Epithelial cell of prostate (primary cell): ENCODE measurements at places on chromosomes 16 and 17.

DNA sequence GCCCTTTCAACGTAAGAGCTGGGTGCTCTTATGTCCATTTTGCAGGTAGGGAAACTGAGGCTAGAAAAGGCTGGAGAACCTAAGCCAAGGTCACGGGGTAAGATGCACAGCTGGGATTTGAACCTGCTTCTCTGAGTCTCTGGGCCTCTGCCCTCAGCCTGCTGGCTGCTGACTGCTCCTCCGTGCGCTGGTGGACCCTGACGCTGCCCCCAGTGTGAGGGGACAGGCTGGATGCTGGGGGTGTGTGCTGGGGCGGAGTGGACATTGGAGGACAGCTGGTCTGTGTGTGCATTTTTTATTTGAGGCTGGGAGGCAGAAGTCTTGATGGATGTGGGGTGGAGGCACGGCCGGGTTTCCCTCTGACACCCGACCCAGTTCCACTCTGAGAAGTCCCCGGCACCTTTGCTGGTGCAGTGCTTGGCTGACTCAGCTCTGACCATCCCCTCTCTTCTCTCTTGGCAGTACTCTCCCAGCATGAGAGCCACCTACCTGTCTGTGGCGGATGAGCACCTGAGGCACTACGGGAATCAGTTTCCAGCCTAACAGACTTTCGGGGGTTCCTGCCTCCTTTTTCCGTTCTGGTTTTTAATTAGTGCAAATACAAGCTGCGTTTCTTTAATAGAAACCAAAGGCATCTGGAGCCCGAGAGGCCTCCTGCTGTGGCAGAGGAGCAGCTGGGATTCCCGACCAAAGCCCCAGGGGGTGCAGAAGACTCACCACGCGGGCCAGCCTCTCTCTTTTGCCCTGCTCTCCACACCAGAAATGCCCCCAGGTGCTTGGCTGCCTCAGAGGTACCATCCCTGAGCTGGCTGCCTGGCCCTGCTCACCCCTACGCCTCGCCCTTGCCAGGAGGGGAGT, 14.1 kb upstream of the DNAI2 start:
- DNase-seq, result no peak

GRCh38 chr16:2912330-2913199, 834 bp downstream of the FLYWCH1 start:
- no peak for DNase-seq

DNA sequence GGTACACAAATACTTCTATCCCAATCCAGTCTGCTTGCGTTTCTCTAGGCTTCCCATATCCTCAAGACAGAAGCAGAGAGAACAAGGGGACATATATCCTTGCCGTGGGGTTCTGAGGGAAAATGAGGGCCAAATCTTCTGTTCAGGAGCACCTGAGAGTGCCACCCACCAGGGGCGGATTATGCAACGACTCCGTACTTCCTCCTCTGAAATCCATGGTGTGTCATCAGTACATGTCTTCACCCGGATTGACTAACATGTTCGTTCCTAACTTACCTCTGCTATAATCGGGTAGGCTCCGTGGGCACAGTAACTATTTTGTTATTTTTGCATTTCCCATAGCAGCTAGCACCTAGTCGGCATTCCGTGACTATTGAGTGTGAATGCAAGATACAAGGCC, 7.8 kb upstream of the ZNF200 start:
- DNase-seq, result no peak

- no peak for DNase-seq
Measured at GRCh38 chr17:59371416-59372100, 40.1 kb downstream of the YPEL2 start.

GRCh38 chr17:10139577-10139976, 58.8 kb downstream of the GAS7 start:
- no peak for DNase-seq

DNA sequence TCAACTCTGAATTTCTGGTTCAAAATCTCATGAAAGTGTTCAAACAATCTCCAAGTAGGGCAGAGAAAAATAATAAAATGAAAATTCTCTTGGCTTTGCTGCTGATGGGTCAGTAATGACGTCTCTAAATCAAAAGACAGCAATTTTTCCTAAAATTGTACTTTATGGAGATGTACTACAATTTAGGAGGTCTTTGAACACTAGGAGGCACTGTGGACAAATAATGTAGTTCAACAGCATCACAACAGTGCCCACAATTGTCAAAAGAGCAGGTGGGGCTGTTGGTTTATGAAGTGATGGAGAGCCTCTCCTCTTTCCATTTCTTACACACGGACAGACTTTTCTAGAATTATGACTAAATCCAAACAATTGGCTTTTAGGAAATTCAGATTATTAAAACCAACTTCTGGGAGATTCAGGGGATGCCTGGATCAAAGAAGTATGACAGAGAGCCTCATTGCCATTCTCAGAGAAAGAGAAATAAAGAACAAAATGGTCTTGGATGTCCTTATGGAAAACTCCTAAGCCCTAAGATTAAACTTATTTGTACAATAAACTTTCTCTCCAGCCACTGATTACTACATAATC, 23.8 kb downstream of the EZH1 start:
- DNase-seq, result no peak

GRCh38 chr16:54022362-54022761, 264.2 kb downstream of the IRX3 start:
- no peak for DNase-seq

DNA sequence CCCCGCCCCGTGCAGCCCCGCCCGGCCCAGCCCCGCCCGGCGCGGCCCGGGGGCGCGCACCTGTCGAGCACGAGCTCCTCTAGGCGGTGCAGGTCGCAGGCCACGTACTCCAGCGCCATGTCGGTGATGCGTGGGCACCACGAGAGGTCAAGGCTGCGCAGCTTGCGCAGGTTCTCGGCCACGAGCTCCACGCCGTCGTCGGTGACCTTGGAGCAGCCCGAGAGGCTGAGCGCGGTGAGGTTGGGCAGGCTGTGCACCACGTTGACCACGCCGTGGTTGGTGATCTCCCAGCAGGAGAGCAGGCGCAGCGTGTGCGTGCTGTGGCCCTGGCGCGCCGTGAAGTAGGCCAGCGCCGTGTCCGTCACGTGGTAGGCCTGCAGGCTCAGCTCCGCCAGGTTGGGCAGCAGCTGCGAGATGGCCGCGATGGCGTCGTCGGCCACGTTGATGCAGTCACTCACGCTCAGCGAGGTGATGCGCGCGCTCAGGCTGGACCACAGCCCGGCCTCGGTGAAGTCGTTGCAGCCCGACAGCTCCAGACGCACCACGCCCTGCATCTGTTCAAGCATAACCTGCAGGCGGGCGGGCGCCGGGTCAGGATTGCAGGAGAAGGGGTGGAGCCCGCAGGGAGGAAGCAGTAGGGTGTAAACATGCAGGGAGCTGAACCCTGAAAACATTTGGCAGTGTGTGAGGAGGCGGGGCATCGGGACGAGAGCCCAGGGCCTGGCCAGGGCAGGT, 5.3 kb upstream of the WDR24 start:
- no peak for DNase-seq

DNA sequence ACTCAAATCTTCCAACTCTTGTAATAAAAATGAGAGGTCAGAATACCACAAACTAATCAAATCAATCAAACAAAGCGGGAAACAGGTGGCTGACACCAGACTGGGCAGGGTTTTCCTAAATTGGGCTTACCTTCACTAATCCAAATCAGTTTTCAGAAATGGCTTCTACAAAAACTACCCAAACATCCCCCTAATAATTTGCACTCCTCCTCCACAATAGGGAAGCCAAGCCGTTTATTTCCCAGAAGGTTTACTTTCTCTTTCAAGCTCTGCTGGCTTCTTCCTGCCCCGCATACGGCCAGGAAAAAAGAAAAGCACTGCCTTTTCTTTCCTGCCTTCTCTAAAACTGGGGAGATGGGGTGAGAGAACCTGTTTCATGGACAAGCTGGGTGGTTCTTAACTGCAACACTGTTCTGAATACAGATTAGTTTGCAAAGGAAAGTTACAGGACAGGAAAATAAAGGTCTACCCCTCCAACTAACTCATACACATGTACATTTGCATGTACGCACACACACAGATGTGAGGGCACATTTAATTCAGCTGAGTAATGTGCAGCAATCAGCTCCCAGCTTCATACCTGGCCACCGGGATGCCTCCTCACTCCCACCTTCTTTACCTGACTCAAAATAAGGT, 9.2 kb downstream of the STAT3 start:
- no peak for DNase-seq

GRCh38 chr16:70381604-70382342, 35.1 kb downstream of the DDX19A start:
- DNase-seq, result no peak

DNA sequence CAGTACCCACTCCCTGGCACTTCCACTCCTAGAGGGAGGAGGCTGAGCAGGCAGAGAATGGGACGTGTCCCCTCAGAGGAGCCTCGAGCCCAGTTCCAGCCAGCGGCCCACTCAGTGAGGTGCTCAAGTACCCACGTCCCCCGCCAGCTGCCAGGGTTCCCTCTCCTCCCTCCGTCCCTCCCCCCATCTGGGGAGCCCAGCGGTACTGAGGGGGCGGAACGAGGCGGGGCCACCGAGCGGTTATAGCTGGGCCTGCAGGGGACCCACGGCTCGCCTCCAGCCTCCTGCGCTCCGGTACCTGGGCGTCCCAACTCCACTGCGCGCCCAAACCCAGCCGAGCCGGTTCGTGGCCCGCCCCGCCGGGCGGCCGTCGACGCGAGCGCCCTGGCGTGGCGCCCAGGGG, at the start of gene NPW:
NPW (plus strand) TSS at position 268 of the 403 bp plus-strand sequence.
- no peak for DNase-seq

- DNase-seq, result no peak
Measured at GRCh38 chr16:69924777-69925191, 26.4 kb upstream of the CLEC18A start.

DNA sequence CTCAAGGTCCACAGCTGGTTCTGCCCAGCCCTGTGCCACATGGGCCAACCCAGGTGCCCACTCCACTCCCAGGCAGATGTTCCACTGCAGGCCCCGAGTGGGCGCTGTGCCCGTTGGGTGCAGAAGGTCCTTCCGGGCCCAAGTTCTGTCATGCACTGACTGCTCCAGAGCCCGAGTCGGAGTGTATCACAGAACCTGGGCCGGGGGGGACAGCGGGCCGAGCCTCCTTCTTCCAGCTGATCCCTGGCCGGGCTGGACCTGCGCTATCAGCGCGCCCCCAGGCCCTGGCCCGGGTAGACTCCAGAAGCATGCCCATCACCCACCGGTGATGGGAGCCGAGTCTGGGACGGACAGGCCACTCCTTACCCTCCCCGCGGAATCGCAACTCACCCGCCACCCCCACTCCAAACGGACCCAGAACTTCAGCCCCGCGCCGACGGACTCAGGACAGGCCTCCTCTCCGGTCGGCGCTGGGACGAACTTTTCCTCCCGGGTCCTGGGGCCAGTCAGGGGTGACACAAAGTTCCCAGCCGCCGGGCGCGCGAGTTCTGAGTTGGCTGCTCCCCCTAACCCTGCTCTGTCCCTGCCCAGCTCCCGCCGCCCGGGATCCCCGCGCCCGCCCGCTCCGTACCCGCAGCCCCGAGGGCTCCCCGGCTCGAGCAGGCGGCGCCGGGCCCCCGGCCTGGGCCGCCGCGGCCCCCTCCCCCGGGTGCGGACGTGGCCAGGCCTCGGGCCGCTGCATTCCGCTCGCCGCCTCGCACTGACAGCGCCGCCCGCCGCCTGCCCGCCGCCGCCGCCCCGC, at the start of gene COPZ2:
COPZ2 (minus strand) TSS at position 762 of the 802 bp plus-strand sequence; CDS start at position 742, 20 bp downstream.
- no peak for DNase-seq

- no peak for DNase-seq
Measured at GRCh38 chr17:81821603-81822311, 11.3 kb downstream of the MCRIP1 start.

DNA sequence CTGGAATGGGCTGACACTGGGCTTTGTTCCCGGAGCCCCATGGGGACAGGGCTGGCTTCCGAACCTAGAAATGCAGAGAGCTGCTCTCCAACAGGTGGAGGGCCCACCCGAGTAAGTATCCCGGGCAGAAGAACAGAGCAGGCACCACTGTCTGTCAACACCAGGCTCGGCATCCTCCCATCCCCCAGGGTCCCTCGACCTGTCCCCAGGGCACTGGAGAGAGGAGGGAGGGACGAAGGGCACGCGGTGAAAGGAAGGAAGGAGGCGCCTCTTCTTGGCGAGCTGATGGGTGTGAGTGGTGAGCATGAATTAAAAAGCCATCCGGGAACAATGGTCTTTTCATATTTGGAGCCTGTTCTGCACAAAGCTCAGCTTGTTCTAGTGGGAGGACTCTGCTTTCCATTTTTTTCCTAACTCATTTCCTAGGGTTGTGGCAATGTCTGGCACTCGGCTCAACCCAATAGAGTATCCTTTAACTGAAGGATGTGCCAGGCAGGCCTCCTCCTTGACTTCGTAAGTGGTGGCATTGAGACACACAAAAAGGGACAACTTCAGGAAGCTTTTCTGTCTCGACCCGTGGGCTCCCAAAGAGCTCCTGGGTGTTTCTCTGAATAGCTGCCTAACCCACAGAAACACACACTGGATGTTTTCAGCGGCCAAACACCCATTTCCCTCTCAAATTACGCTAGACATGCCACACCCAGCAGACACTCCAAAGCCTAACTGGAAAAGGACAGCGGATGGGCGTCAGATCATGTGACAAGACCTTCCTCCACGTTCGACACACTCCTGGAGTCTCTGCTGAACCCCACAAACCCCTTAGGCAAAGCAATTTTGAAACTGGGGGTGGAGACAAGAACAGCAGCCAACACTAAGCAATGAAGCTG, 47.7 kb downstream of the ZFHX3 start:
- DNase-seq, result no peak

GRCh38 chr16:4200000-4200780, 41.7 kb downstream of the SRL start:
- no peak for DNase-seq

- DNase-seq, result no peak
Measured at GRCh38 chr17:35890774-35891155, 10.6 kb upstream of the CCL5 start.

DNA sequence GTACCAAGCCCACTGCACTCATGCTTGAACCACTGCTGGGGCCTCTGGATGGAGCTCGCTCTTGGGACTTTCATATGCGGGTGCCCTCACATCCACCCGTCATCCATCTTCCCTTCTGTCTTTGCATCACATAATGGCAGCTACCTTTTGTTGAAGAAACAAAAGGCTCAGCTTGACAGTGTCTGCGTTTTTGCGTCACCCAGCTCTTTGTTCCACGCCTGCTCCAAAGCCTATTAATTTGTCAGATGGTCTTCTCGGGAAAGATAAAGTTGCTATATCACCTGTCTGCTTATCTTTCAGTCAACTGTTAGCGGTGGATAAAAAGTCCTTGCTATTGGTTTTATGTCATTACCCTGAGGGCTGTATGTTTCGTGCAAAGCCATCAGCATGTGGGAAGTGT, 18.1 kb upstream of the BCO1 start:
- no peak for DNase-seq
